ENCODE measurements at places on chromosomes 11 and 22.

- DNase-seq, result peak; percentile 95
These were observed at the start of gene GAL3ST1 for GRCh38 chr22:30574095-30574981. Gene GAL3ST1 (minus strand): TSS chr22:30574665. CDS start chr22:30557392, 17,273 bp downstream.

- DNase-seq, result no peak
These were observed 18.9 kb downstream of the TPST2 start for GRCh38 chr22:26570864-26571525.

DNA sequence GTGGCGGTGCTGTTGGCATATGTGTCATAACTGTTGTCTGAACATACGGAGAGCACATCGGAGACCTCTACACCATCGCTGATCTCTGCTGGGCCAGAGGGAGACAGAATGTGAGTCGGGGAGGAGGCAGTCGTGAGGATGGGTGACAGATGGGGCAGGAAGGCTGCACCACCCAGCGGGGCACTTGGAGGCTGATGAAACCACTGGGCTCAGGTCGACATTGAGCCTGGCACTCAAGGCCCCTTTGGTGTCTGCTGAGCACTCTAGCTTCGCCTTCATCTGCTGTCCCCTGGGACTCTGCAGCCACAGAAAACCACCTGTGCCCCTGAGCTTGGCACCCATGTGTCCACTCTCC, 2.5 kb upstream of the KLHL35 start:
- DNase-seq, result no peak

DNA sequence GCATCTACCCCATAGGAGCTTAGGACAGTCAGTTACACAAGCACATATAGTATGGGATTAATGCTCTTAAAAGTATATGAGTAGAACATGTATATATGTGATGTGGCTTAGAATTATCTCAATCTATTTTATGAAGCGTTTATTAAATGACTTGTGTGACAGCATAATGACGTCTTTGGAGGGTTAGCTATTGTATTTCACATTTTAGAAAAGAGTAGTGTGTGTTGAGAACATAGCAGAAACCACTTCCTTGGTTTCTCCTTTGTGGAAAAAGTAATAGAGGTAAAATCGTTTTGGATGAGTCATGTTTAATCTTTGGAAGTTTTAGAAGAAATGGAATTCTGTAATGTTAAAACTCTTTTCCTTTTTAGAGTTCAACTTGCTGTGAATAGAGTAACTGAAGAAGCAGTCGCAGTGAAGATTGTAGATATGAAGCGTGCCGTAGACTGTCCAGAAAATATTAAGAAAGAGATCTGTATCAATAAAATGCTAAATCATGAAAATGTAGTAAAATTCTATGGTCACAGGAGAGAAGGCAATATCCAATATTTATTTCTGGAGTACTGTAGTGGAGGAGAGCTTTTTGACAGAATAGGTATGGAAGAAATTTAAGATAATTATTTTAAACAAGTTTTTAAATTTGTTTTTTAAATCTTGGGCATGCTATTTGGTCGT, 2.4 kb downstream of the CHEK1 start:
- no peak for DNase-seq

DNA sequence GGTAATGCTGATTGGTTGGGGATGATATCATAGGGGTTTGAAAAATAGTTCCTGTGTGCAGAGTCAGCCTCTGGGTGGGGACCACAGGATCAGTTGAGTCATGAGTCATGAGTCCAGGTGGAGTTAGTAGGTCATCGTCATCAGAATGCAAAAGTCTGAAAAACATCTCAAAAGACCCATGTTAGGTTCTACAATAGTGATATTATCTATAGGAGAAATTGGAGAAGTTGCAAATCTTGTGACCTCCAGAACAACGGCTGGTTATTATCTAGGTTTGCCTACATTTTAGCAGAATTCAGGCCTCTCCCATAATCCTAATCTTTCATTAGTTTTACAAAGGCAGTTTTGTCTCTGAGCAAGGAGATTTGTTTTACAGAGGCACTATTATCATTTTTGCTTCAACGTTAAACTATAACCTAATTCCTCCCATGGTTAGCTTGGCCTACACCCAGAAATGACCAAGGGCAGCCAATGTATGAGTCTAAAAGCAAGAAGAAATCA, 38.9 kb downstream of the MS4A2 start:
- no peak for DNase-seq

DNA sequence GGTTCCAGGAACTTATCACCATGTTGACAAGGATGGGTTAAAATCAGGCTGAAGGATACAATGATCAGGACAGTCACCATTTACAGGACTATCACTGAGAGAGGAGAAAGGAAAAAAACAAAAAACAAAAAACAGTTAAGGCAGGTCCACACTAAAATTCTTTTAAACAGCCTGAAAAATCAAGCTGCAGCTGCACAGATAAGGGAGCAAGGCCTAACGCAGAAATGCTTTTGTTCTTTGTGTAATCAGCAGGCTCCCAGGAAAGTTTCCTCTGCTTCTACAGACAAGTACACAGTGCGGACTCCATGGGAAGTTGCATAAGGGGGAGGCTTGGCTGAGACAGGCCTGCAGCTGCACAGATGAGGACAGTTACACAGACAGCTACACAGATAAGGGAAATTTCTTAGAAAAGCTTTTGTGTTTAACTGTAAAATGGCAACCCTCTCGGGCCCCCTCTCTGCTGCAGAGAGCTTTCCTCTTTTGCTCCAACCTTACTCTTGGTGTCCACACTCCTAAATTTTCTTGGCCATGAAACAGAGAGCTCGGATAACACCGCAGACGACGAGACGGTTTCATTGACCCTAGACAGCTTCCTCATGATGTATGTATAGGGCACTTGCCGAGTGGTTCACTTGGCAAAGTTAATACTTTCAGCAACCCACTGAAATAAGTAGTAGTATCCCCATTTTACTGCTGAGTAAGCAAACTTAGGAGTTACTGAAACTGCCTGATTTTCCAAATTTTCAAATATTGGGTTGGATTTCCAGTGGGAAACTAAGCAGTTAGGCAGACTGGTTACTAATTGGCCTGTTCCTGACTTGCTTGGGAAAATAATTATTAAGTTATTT, 45.5 kb downstream of the PIWIL3 start:
- peak; percentile 43 for DNase-seq

- DNase-seq, result no peak
These were observed 42.5 kb downstream of the GAB4 start for GRCh38 chr22:16965560-16965959.

- no peak for DNase-seq
These were observed 62.9 kb upstream of the CSNK2A3 start for GRCh38 chr11:11415901-11416300.

DNA sequence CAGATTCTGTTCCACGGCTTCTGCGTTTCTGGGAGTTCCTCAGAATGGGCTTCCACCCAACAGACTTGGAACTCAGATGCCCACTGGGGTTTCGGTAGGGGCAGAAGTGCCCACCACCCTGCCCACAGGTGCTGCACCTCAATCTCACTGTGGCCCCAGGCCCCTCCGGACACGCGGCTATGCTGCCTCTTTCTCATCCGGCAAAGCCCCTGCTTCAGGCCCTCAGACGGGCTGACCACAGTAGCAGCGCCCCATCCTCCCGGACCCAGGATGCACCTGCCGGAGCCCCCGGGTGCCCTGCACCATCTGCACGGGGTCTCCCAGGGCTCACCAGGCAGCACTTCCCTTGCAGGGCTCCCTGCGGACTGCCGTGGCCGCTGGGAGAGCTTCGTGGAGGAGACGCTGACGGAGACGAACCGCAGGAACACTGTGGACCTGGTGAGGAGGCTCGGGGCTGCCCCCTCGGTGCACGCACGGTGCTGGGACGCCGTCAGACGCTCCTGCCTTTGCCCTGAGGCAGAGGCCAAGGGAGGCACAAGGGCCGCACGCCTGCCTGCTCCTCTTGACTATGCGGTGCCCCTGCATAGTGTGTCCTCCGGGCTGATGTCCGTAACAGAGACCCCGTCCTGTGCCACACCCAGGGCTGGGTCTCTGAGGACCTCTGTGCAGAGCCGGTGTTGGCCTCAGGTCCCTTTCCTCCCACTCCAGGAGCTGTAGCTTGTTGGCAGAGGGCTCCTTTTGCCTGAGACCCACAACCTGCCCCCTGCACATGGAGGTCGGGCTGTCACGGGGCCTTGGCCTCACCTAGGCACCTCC, 38.6 kb downstream of the SBF1 start:
- no peak for DNase-seq

DNA sequence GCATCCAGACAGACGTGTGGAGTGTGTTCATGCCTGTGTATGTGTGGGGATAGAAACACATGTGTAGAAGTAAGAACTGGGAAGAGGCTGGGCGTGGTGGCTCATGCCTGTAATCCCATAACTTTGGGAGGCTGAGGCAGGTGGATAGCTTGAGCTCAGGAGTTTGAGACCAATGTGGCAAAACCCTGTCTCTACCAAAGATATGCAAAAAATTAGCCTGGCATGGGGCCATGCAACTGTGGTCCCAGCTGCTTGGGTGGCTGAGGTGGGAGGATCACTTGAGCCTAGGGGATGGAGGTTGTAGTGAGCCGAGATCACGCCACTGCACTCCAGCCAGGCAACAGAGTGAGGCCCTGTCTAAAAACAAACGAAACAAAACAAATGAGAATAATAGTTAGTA, 1166.6 kb downstream of the TBC1D22A start:
- no peak for DNase-seq

- DNase-seq, result no peak
These were observed 235.4 kb upstream of the NARS2 start for GRCh38 chr11:78809931-78810541.

GRCh38 chr11:101915791-101916291, 481 bp downstream of the ANGPTL5 start:
- no peak for DNase-seq

DNA sequence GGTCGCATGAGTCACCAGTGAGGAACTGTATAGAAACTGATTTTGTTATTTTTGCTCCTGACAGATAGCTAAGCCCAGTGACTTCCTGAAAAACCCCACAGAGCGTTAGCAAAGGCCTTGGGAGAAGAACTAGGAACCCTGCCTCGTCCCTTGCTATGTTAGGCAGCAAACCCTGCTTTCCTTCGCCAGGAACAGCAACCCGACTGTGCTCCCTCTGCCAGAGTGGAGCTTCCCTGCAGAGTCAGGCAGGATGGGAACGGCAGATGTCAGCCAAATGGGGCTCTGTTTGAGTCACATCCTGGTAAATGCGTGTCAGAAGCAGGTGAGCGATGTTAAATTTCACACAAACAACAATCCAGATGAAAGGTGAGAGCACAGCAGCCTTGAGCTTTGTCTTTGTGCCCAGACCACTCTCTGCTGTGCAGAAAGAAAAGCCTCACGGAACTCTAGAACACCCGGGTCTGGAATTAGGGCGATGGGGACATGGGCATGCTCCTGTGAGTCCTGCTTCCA, 186.6 kb downstream of the ADAMTS15 start:
- DNase-seq, result no peak

DNA sequence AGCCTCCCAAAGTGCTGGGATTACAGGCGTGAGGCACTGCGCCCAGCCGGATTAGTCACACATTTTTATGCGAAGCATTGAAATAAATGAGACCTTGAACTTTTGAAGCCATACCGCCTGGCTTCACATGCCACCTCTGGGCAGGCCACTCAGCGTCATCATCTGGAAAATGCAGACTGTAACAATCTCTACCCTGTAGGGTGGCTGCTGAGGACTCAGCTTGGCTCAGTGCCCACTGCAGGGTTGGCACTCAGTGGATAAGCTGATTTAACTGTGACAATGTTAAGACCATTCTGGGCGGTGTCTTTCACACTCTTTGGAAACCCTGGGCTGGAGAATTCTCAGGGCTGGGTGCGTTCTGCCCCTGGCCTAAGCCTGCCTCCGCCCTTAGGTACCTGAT, 8.5 kb downstream of the SH3BP1 start:
- no peak for DNase-seq

DNA sequence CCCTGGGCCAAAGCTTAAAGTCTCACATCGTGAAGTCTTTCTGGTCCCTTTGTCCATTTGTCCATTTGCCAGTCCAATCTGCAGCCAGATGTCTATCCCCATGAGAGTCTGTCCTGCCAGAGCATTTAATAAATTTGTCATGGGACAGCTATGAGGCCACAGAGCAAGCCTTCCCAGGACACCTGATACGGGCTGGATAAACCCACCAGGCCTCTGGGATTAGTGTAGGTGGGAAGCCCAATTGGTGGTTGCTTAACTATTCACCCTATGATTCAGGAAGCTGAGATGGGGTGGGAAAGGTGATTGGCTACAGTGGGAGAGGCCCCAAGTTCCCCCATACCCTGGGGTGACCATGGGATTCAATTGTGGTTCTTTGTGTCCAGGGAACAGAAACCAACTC, 39.9 kb downstream of the MYEOV start:
- DNase-seq, result no peak

DNA sequence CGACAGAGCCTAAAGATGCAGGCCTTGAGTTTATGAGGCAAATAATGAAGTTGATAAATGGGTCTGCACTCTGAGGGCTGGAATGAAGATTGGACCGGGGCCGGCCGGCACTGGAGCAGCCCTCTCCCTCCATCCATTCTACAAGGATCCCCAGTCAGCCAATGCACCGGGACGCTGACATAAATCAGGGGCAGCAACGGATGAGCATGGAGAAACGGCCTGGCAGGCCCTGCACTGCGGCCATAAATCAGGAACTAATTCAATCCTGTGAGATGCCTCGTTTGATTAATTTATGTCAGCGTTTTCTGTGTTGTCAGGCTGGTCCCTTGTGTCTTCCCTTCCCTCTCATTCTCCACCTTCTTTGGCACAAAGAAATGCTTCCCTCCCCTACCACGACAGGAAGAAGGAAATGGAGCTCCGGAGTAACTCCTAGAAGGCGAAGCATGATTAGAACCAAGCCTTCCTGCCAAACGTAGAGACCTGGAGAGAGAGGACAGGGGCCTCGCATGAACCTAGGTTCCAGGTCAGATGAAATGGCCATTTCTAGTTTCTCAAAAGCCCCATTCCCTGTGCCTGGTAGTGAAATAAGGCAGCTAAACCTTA, 358.4 kb downstream of the OPCML start:
- DNase-seq, result no peak

Data from HuH-7.5 (cell line).